ENCODE measurements at places on chromosomes 1 and 21. TPM values are rescaled to one million over a fixed set of nuclear protein-coding genes. Genes with fewer than 3 reads are reported as not detected.

Gene ZNF326
- 18.5 TPM for polyA plus RNA-seq

Gene HMGN1
- polyA plus RNA-seq = 280 TPM

- no peak for DNase-seq
Measured at GRCh38 chr1:47180603-47181094, 9.2 kb downstream of the PDZK1IP1 start.

- DNase-seq = no peak
Measured at GRCh38 chr1:42982641-42983040, 24.0 kb upstream of the SLC2A1 start.

DNA sequence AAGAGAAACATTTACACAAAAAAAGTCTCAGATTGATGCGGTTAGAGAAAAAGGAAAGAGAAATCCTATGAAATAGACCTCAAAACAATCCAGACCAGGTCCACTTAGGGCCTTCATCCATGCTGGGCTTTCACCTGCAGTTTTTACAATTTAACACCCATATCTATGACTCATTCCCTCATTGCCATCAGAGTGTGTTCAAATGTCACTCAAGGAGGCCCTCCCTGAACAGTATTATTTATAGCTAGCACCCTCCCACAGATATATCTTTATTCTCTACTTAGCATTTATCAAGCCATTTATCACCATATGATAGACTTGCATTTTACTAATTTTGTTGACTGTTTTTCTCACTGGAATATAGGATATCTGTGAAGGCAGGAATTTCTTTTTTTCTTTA is 824 bp upstream of the KRTAP21-3 start:
- no peak for DNase-seq

Data from muscle of leg (tissue), 16 donors.